Hematopoietic multipotent progenitor cell treated with erythropoietin and hydrocortisone succinate and interleukin-3 and kit ligand, for 4 days (in vitro differentiated cells): ENCODE measurements at places on chromosomes 12 and 14.

- DNase-seq: no peak
Measured at GRCh38 chr14:95229749-95230148, 72.4 kb upstream of the DICER1 start.

DNA sequence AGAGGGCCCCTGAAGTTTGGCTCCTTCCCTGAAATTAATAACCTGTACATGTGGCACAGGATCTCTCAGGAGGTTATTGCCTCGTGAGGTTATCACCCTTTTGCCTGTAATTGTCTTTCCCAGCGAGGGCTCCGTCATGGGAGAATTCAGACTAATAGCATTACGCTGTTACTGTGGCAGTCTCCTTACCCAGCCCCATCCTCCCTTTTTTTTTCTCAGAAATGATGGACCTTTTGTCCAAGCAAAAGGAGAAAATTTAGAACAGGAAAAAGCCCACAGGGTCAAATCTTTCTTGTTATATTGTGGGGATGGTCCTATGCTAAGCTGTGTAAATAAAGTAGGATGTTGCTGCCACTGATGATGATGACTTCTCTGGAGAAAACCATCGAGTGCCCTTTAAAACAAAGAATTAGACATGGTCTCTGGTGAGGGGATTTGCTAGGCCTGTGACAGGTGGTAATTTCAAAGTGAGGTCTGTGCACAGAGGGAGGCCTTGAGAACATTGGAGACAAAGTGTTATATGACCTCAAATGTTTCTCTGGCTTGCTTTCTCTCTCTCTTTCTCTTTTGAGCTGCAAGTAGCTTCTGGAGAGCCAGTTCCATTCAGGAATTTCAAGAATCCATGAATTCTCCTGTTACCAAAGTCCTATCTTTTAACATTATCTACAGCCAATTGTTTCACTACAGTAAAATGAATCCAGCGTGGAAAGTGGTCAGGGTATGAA lies 357.2 kb downstream of the BMP4 start:
- DNase-seq: no peak

GRCh38 chr12:88314706-88315105 lies 172.6 kb downstream of the TMTC3 start:
- no peak for DNase-seq

DNA sequence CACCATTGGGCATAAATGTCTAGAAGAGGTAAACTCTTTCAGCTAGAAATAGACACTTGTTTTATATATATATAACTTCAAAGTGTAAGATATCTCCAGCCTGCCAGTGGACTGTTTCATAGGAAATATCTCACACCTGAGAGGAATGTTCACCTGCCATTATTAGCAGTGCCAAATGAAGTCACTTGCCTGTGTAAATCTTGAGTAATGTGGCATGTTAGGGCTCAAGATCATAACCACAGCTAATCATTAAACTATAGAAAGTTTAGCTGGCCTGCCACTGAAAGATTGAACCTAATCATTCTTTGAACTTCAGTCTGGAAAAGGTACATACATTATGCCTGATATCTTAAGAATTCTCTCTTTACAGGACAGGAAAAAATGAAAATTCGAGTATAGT lies 25.5 kb upstream of the KCNJ8 start:
- DNase-seq: no peak
